ENCODE measurements at places on chromosomes 5 and 9.

GRCh38 chr5:122463221-122463620 is 151.2 kb downstream of the SNCAIP start:
- no peak for DNase-seq
- H3K27ac ChIP-seq, result no peak overlapping the region
- no peaks in the 10 kb centered on the region for H3K36me3 ChIP-seq
- H3K4me1 ChIP-seq, result no peaks in the 10 kb centered on the region
- H3K27me3 ChIP-seq, result no peaks in the 10 kb centered on the region

GRCh38 chr5:104429911-104430310 is 867.3 kb upstream of the NUDT12 start:
- H3K27me3 ChIP-seq, result no peaks in the 10 kb centered on the region
- no peaks in the 10 kb centered on the region for H3K4me1 ChIP-seq
- H3K4me3 ChIP-seq, result no peak overlapping the region
- DNase-seq, result no peak
- H3K36me3 ChIP-seq, result no peaks in the 10 kb centered on the region

GRCh38 chr5:167918184-167918812 is 373.1 kb upstream of the WWC1 start:
- H3K27ac ChIP-seq, result no peak overlapping the region
- DNase-seq, result no peak
- H3K4me1 ChIP-seq, result no peaks in the 10 kb centered on the region
- H3K4me3 ChIP-seq, result no peak overlapping the region

- no peak overlapping the region for H3K4me3 ChIP-seq
- H3K36me3 ChIP-seq, result no peaks in the 10 kb centered on the region
- H3K27me3 ChIP-seq, result no peaks in the 10 kb centered on the region
- H3K4me1 ChIP-seq, result no peaks in the 10 kb centered on the region
- DNase-seq, result no peak
- no peak overlapping the region for H3K27ac ChIP-seq
These were observed 67.4 kb downstream of the VCAN start for GRCh38 chr5:83538786-83539462.

DNA sequence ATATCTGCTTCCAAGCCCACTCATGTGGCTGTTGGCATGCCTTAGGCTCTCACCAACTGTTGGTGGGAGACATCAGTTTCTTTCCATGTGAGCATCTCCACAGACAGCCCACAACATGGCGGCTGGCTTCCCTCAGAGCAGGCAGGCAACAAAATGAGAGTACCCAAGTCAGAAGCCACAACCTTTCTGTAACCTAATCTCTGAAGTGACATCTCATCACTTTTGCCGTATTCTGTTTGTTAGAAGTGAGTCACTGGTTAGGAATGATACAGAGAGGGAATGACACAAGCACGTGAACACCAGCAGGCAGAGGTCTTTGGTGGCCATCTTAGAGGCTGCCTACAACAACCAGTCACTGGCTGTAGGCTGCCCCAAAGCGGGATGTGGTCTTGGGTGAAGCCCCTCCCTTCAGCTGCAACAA is 88.6 kb upstream of the RASGRF2 start:
- H3K4me3 ChIP-seq, result no peak overlapping the region
- H3K36me3 ChIP-seq, result peaks cover 6% of the 10 kb centered on the region
- no peaks in the 10 kb centered on the region for H3K27me3 ChIP-seq
- no peak overlapping the region for H3K27ac ChIP-seq
- no peak for DNase-seq
- H3K4me1 ChIP-seq, result no peaks in the 10 kb centered on the region

DNA sequence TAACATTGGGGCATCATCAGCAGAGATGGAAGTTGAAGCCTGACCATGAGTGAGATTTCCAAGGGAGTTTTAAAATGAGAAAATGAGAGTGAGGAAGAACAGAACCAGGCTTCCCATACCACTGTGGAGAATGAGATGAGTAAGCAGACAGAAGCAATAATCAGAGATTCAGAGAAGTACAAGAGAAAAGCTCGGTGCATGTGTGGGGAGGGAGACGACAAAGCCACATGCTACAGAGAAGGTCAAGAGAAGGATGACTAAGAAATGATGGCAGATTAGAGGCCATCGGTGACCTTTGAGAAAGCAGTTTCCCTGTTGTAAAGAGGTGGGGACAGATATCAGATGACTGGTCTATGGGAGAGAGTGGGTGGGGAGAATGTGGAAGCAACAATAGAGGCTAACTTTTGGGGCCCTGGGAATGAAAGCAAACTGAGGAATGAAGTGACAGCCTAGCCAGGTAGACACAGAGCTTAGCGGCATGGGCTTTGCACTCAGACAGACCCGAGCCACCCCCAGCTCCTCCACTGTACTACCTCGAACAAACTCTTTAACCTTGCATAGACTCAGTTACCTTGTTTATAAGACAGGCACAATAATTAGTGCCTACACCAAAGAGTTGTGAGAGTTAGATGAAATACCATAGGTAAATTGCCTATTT is 207.7 kb downstream of the PIK3R1 start:
- no peak for DNase-seq
- H3K4me1 ChIP-seq, result peaks cover 46% of the 10 kb centered on the region
- H3K36me3 ChIP-seq, result no peaks in the 10 kb centered on the region

- DNase-seq, result no peak
- H3K36me3 ChIP-seq, result no peaks in the 10 kb centered on the region
- peak overlapping the region; percentile 99 for H3K27ac ChIP-seq
These were observed 2.6 kb downstream of the PDLIM4 start for GRCh38 chr5:132260051-132260450.

- no peak overlapping the region for H3K4me3 ChIP-seq
- H3K27ac ChIP-seq, result no peak overlapping the region
- no peak for DNase-seq
- H3K27me3 ChIP-seq, result no peaks in the 10 kb centered on the region
- no peaks in the 10 kb centered on the region for H3K36me3 ChIP-seq
- H3K4me1 ChIP-seq, result no peaks in the 10 kb centered on the region
These were observed 770.0 kb upstream of the CDH10 start for GRCh38 chr5:25414742-25415141.

- DNase-seq, result peak; percentile 71
- H3K4me1 ChIP-seq, result no peaks in the 10 kb centered on the region
- no peak overlapping the region for H3K27ac ChIP-seq
- H3K36me3 ChIP-seq, result no peaks in the 10 kb centered on the region
- H3K4me3 ChIP-seq, result no peak overlapping the region
These were observed 54.7 kb upstream of the SUSD3 start for GRCh38 chr9:93003552-93004407.

DNA sequence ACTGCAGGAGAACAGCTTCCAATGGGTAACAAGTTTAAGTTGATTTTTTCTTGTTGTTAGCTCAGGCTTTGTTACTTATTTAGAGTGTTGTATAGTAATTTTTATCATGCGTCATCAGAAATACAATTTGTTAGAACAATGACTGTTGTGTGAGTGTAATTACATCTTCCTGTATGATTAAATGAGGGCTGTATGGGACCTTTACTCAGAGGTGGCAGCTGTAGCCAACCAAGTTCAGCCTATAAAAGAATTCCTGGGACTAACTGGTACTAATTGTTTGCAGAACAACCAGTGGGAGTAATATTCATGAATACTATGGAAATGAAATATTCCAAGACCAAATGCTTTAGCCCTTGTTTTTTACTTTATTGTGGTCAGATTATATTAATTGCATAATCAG is 30.8 kb upstream of the TJP2 start:
- no peak overlapping the region for H3K4me3 ChIP-seq
- H3K27ac ChIP-seq, result no peak overlapping the region
- no peak for DNase-seq
- H3K27me3 ChIP-seq, result no peaks in the 10 kb centered on the region
- peaks cover 7% of the 10 kb centered on the region for H3K4me1 ChIP-seq

DNA sequence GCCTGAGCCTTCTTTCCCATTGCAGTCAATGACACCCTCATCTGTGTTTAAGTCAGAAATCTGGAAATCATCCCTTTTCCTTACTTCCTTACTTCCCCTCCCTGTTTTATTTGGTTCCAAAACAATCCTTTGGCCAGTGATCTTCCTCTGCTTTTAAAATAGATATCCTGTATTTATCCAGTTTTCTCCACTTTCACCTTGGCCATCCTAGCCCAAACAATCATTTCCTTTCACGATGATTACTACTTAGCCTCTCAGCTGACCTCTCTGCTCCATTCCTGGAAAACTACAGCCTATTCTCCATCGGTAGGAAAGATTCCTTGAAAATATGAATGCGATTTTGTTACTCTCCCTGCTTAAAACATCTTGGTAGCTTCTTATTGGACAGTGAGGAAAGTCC is 565.4 kb downstream of the TLR4 start:
- H3K27ac ChIP-seq, result no peak overlapping the region
- no peak for DNase-seq
- H3K27me3 ChIP-seq, result no peaks in the 10 kb centered on the region
- H3K4me1 ChIP-seq, result no peaks in the 10 kb centered on the region
- H3K4me3 ChIP-seq, result no peak overlapping the region
- no peaks in the 10 kb centered on the region for H3K36me3 ChIP-seq

DNA sequence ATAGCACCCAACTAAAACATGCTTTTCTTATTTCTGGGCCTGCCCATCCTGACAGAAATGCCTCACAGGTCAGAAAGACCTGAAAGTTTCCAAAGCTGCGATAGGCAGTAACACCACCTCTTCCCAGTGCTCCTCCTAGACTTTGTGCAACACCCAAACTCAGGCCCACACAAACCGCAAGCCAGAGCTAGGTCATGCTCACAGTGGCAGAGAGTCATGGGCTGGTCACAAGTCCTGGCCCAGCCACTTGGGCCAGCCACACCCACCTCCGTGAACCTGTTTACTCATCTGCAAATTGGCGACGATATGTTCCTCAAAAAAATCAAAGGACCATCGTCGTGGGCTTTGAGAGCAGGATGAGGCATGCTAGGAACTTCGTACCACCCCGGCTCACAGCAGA is 44.0 kb upstream of the SLC25A51 start:
- H3K27ac ChIP-seq, result no peak overlapping the region
- H3K4me1 ChIP-seq, result peaks cover 29% of the 10 kb centered on the region
- DNase-seq, result no peak
- H3K27me3 ChIP-seq, result no peaks in the 10 kb centered on the region
- no peak overlapping the region for H3K4me3 ChIP-seq
- no peaks in the 10 kb centered on the region for H3K36me3 ChIP-seq

GRCh38 chr5:7717691-7718090 is 133.2 kb downstream of the CFAP90 start:
- no peak overlapping the region for H3K27ac ChIP-seq
- no peaks in the 10 kb centered on the region for H3K36me3 ChIP-seq
- H3K4me3 ChIP-seq, result no peak overlapping the region
- H3K27me3 ChIP-seq, result no peaks in the 10 kb centered on the region
- no peaks in the 10 kb centered on the region for H3K4me1 ChIP-seq
